ENCODE measurements at places on chromosomes 11 and 22. TPM values are rescaled to one million over a fixed set of nuclear protein-coding genes. Genes with fewer than 3 reads are reported as not detected.

GRCh38 chr11:118615282-118615975 is 8.0 kb downstream of the PHLDB1 start:
- DNase-seq, result no peak

The SSH3 gene
- polyA plus RNA-seq, result 14.2 TPM

DNA sequence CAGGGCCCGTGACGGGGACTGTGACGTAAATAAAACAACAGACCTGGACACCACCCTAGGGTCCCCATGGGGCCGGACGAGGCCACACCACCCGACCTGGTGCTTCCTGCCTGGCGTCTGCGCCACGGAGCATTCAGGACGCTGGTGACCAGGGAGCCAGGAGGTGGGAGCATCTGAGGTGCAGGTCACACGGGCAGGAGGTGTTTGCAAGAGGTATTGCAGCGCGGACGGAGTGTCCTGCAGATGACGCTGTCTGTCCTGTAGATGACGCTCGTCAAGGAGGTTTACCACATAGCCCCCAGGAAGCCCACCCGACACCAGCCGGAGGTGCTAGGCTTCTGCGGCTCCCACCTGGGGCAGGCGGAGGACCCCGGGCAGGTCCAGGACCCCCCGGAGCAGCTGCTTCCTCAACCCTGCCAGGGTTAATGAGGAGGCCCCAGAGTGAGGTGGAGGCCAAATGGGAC is 986 bp upstream of the MUC5B start:
- no peak for DNase-seq

The RBMXL2 gene
- polyA plus RNA-seq, result 0.95 TPM

The GAL3ST3 gene
- polyA plus RNA-seq, result 18.5 TPM

GRCh38 chr11:5690216-5690615 is 626 bp downstream of the TRIM22 start:
- DNase-seq, result no peak

GRCh38 chr11:108530426-108530825 is 32.2 kb upstream of the POGLUT3 start:
- no peak for DNase-seq

The GLB1L2 gene
- polyA plus RNA-seq, result 14.1 TPM
